Activated effector memory CD4-positive, alpha-beta T cell treated with anti-CD3 and anti-CD28 coated beads, Interleukin-2, amount 50 U/mL, for 16 hours (primary cell): ENCODE measurements at places on chromosomes 6 and 20.

GRCh38 chr6:169087443-169088041 is 166.1 kb downstream of the THBS2 start:
- no peak for DNase-seq

DNA sequence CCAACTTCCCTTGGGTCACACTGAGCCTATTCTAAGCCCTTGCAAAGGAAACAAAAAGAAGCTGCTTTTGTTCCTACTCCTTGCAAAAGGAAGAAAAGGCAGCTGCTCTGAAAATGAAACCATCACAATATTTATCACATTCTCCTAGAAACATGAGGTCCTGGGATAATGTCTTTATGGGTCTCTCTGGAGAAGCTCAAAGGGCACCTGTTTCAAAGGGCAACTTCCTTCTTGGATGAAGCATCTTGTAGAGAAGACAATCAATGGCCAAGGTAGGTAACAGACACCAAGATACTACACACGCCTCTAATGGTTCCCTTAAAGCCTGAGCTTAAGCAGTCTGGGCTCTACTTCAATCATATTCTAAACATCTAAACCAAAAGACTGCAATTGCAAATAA is 10.4 kb downstream of the ELOVL5 start:
- no peak for DNase-seq

DNA sequence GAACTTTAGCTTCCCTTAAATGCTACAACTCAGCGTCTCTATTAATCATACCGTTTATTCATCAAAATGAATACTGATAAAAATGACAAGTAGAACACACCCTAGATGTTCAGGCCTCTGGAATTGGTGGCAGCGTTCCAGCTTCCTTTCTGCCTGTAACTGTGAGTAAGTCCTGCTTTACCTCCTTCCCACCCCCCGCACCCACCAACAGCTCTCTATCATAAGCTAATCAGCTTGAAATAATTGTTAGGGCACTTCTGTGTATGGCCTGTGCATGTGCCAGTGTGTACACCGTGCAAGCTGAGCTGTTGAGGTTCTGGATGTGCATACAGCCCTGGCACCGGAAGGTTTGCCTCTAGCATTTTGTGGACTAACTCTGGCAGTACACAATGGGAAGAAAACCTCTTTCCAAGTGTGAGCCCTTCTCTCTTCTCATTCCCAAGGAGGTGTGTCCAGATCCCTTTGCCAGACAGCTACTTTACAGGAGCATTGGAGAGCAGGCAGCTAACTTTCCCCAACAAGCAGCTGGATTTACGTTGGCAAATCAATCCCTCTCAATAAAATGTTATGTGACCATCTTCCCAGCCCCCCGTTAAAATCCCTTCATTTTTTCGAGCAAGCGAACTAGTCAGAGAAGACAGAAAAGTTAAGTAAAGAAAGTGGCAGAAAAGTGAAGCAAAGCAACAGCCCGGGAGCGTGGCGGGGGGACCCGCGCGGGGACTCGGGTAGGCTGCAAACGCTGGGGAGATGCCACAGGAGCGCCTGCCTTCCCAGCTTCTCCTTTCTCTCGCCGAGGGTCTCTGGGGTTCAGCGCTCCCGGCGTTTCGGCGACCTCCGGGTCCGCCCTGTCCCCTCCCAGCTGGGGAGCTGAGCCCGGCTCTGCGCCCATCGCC is 803 bp upstream of the ADGRG6 start:
- no peak for DNase-seq

DNA sequence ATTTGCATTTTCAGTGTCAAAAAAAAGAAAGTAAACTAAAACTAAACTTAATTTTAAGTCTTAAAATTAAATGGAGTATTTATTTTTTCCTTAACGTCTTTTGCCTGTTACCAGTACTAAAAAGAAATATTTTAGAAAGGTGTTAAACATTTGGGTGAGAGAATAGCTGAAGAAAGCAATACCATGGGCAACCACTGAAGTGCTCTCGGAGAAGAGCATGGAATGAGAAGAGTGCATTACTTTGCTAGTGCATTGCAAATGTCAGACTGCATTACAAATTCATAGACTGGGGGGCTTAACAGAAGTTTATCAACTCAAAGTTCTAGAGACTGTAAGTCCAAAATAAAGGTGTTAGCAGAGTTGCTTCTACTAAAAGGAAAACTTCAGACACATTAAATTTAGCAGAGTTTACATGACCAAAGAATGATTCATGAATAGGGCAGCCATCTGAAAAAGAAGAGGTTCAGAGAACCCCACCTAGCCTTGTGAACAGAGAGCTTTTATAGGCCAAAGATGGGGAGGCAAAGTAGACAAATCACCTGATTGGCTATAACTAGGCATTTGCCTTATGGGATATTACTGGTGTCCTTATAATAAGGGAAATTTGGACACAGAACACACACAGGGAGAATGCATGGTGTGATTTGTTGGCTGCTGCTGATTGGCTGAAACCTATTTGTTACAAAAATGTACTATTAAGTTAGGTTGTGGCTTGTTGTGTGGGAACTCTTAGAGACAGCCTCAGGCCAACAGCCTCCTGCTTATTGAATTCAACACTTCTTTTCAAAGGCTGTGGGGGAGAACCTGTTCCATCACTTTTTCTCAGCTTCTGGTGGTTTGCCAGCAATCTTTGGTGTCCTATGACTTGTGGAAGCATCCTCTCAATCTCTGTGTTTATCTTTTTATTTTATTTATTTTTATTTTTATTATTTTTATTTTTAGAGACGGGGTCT is 106.7 kb upstream of the RREB1 start:
- no peak for DNase-seq

DNA sequence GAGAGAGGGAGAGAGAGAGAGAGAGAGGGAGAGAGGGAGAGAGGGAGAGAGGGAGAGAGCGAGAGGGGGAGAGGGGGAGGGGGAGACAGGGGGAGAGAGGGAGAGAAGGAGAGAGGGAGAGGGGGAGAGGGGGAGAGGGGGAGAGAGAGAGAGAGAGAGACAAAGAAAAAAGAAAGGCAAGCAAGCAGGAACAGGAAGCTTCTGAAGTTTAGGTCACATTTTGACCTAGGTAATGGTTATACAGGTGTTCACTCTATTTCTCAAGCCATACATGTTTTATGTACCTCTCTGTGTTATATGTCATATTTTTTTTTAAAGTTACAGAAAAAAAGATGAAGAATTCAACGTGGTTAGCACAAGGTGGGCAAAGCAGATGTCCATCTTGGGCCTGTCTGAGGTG is 9.4 kb downstream of the NHSL1 start:
- DNase-seq = no peak

DNA sequence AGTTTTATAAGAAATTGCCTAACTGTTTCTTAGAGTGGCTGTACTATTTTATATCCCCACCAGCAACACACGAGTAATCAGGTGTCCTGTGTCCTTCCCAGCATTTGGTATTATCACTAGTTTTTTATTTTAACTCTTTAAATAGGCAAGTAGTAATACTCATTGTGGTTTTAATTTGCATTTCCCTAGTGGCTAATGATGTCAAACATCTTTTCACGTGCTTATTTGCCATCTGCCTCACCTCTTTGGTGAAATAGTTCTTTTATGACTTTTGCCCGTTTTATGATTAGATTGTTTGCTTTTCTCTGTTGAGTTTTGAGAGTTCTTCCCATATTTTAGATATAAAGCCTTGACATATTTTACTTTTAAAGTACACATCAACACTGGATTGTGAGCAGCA is 57.8 kb downstream of the GCLC start:
- no peak for DNase-seq

- no peak for DNase-seq
Measured at GRCh38 chr6:168671863-168672546, 231.0 kb downstream of the SMOC2 start.
